ENCODE measurements at places on chromosomes 12 and 14.

- no peak for DNase-seq
Measured at GRCh38 chr14:102363182-102363943, 622 bp downstream of the TECPR2 start.

- DNase-seq: no peak
Measured at GRCh38 chr14:64910847-64911495, 3.3 kb upstream of the CHURC1 start.

GRCh38 chr12:121939992-121940766, 21.8 kb downstream of the CFAP251 start:
- DNase-seq: no peak

- no peak for DNase-seq
Measured at GRCh38 chr14:29668201-29668600, 259.4 kb downstream of the PRKD1 start.

DNA sequence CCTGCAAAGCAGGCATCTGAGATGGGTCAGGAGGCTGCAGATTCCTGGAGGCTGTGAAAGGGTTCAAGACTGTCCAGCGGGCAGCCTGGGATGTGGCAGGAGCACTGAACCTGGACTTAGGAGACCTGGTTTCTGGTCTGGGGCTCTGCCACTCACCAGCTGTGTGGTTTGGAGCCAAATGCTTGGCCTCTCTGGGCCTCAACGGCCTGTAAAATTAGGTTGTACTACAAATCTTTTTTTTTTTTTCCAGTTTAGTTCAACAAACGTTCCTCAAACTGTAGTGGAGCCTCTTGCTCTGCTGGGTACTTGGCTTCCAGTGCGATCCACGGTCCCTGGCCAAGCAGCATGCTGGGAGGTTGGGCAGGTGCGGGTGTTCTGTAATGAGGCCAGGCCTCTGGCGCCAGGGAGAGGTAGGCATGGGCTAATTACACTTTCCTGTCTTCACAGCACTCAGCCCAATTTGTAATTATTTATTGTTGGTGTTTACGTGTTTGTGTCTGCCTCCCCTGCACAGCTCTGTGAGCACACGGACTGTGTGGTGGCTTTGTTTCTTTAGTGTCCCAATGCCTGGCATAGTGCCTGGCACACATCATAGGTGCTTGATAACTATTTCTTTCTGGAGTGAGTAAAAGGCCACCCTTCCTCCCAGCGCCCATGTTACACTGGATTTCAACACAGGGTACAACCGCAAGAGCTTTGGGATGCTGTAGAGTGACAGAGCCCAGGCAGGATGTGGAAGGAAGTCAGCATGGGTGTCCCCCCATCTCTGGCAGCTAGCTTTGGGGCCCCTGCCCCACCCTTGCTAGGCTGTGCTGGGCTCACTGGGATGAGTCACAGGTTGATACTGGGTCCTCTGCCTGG, 5.8 kb upstream of the KRT80 start:
- no peak for DNase-seq

GRCh38 chr12:52688481-52688880, 8.3 kb upstream of the KRT1 start:
- DNase-seq: no peak

- no peak for DNase-seq
Measured at GRCh38 chr14:52267501-52268278, at the start of gene PTGDR. PTGDR (plus strand) TSS chr14:52267698; CDS start chr14:52267815, 117 bp downstream.

- no peak for DNase-seq
Measured at GRCh38 chr14:90053044-90053443, 8.8 kb upstream of the KCNK13 start.

DNA sequence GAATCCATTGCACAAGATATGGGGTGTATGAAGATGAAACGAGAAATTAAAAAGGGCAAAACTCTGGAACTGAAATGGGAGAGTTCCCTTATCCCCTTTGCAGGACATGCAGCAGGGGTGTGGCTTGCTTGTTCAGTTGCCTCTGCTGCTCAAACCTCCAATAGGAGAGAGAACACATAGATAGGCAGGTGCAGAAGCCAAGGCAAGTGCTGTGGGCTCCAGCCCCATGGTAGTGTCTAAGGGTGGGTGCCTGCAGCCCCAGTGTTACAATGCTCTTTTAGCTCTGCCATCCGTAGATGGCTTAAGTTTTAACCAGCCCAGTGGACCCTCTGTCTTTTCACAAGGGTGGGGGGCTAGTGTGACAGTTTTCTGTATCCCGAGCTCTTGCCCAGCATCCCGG, 69.7 kb downstream of the CMAS start:
- DNase-seq: no peak

GRCh38 chr14:64225151-64225757, 68.9 kb downstream of the ESR2 start:
- DNase-seq: no peak

- peak; percentile 48 for DNase-seq
Measured at GRCh38 chr12:46585854-46586621, 213.5 kb upstream of the SLC38A2 start.

DNA sequence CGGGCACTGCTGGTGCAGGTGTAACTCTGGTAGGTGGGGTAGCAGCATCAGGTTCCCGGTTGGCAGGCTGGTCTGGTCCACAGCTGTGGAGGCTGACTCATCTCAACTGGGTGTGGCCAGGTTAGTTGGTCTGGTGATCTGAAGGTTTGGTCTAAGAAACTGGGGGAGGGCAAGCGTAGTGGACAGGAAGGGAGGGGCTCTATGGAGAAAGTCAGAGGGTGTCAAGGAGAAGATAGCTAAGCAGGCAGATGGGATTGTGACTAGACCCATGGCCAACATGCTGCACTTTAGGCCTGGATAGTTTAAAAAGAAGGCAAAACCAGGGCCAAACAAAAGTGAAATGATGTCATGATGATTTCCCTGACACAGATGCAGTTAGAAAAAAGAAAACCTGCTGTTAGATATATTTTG, 7.9 kb downstream of the TRIM9 start:
- peak; percentile 17 for DNase-seq

GRCh38 chr12:33330940-33331339, 108.7 kb downstream of the SYT10 start:
- no peak for DNase-seq

GRCh38 chr14:56322531-56322930, 204.3 kb downstream of the PELI2 start:
- no peak for DNase-seq

DNA sequence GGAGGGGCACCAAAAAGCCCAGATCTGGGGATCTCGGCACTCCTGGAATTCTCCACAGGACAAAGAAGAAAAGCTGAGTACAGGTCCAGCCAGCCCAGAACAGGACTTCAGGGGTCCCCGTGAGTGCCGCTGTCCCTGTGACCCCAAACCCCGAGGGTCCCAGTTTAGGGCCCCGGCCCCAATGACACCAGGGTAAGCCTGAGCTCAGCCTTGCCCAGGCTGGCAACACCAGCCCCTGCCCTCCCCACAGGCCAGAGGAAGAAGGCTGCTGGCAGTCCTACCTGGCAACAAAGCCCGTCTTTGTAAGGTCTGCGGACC, 1.8 kb downstream of the CDK2AP1 start:
- no peak for DNase-seq

DNA sequence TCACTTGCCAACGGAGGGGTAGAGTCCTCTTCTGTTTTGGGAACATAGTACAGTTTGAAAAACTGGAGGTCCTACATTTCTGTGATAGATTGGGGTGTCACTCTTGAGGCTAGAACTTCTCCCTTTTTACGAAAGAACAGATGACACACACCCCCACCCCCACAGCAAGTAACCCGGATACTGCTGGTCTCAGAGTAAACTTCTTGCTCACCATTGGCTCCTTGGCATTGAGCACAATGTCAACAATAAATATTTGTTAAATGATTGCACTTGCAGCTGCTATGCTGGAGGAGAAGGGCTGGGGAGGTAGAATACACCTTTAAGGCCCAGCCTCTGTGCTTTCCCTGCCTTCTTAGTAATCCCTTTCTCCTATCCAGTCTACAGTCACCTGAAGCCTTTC, 149.8 kb downstream of the TGFB3 start:
- DNase-seq: no peak

DNA sequence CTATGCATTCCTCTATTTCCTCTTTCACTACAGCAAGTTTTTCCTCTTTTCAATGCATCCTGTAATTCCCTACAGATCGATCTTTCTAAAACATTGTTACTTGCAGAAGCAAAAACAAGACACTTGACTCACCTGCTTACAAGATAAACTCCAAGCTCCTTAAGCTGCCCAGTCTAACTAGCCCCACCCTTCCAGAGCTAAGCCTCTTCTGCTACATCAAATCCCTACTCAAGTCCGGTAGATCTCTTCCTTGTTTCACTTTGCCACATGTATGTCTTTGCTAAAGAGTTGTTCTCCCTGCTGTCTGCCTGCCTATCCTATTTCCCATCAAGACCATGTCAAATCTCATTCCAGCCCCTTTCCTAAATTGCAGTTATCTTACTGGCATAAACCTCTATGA, 724.8 kb downstream of the C12orf50 start:
- DNase-seq: no peak

DNA sequence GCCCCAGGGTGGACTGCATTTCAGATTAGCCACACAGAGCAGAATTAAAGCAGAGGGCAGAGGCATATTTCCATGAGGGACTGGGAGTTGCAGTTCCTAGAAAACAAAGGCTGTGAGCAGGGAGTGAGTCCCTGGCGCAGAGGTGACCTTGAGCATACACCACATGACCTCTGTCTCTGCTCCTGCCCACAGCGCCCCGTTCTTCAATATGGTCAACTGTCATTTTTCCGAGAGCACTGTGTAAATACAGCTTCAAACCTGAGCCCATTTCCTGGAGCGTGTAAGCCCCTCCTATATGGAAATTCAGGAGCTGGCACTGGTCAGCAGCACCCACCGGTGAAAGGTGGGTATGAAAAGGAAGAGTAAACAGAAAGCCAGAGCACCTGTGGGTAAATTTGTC, 192.2 kb upstream of the PELI2 start:
- DNase-seq: no peak

DNA sequence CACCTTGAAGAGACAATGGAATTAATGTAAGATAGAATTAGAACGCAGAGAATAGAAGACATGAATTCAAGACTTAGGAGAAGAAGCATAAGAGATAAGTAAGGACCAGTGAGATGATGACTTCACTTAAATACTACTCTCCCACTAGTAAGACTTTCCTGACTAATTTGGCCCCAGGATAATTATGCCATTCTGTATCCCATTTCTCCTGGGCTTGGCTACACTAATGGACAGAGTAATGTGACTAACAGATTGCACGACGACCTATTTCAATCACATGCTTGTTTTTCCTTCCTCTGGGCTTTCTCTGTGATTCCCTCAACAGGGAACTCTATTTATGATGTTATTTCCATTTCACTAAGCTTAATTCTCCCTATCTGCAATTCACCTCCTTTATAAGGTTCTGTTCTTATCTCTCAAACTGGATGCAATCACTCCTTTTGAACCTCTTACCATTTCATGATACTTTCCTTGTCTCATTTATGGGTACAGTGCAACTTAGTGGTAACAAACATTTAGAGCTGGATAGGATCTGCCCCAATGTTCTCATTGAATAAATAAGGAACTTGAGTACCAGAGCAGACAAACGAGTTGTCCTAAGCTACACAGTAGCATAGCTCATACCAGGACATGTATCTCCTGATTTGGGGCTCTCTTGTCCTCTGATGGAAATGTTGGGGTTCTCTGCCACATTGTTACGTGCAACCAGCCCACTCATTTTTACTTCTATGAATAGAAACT, 102.7 kb downstream of the BTG1 start:
- no peak for DNase-seq

DNA sequence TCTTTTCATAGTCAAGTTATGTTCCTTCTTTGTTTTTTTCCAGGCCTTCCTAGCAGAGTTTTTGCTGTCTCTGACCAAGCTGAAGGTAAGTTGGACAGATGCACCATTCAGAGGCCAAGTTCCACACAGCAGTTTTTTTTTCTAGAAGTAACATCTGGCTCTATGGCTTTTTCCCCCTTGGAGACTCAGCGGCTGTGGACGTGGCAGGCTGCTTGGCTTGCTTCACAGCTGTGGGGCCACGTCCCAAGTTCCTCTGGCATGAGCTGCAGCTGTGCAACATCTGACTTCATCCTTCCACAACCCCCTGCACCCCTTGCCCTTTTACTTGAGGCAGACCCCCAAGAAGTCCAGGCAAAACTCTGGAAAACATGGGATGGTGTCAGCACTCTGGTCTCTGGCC, 24.2 kb upstream of the RHOJ start:
- DNase-seq: no peak

Measured in RCC 7860 (cell line).